Suppressor macrophage (primary cell): ENCODE measurements at places on chromosomes 6 and 20.

GRCh38 chr6:168280020-168280898, 39.3 kb downstream of the DACT2 start:
- no peak for DNase-seq

GRCh38 chr6:20366082-20366830, 35.4 kb upstream of the E2F3 start:
- DNase-seq = peak; percentile 39

GRCh38 chr6:72425003-72425681, 196.7 kb upstream of the KCNQ5 start:
- DNase-seq = no peak

GRCh38 chr6:163243083-163243482, 171.4 kb upstream of the QKI start:
- no peak for DNase-seq

- DNase-seq = no peak
Observed at GRCh38 chr6:166465003-166465399, 82.3 kb upstream of the MPC1 start.
